ENCODE measurements at places on chromosomes 1 and 21.
A peak's percentile ranks its signal among the peaks of the same experiment; 100 is the strongest.

DNA sequence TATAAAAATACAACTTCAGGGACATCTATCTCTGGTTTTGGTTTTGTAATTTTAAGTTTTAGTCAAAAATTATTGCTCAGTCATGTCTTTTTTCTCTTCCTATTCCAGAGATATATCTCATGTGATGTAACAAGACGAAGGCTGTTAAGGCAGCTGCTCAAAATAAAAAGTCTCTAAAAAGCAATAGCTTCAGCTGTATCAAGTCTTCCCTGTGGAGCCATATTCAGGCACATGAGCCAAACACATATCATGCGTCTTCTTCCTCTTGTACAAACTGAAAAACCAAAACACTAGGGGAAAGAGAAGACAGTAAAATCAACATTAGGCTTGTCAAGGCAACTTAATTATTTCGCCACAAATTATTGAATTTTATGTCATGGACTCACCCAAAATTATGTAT is 240.7 kb downstream of the NRIP1 start:
- no peak for DNase-seq

GRCh38 chr21:28832013-28832714 is 160.5 kb downstream of the LTN1 start:
- DNase-seq: no peak

- DNase-seq: peak; percentile 69
Observed at GRCh38 chr1:12179111-12179519, 12.3 kb downstream of the TNFRSF1B start.

DNA sequence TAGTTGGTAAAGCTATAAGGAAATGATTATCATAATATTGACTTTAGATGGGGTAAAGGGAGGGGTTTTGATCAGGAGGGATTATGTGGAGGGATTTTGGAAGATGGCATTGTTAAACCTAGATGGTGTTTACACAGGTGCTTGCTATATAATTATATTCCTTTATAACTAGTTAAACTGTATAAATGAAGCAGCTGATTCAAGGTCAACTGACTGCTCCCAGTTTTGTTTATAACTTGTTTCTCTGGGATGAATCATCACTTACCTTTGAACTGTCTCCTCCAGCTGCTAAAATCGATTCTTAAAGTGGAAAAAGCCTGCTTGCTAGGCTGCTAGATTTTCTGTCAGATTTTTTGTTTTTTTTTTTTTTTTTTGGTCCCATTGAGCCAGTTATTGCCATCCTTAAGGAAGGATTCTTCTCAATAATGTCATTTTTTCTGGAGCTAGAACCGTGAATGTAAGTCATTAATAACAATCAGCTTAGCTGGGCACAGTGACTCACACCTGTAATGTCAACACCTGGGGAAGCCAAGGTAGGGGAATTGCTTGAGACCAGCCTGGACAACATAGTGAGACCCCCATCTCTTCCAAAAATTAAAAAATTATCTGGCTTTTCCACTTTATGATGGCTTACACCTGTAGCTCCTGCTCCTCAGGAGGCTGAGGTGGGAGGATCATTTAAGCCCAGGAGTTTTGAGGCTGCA is 153.2 kb downstream of the PIK3R3 start:
- no peak for DNase-seq

DNA sequence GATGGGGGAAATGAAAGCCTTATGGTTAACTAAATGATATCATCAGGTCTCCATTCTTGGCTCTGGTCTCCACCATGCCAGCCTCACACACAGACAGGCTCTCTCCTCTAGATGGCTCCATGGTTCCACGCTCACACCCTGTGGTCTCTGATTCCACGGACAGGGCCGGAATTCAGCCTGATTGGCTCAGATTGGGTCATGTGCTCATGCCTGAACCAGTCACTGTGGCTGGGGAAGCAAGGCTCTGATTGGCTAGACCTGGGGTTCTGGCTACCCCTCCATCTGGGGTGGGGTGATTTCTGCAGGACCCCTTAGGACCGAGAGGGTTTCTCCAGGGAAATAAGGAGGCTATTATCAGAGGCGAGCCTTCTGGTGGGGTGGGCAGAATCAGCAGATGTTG is 277.0 kb downstream of the PTPRU start:
- DNase-seq: peak; percentile 62

- no peak for DNase-seq
Observed at GRCh38 chr21:37433456-37433840, 66.9 kb downstream of the DYRK1A start.

- no peak for DNase-seq
Observed at GRCh38 chr1:63516629-63517028, 6.4 kb downstream of the ITGB3BP start.

DNA sequence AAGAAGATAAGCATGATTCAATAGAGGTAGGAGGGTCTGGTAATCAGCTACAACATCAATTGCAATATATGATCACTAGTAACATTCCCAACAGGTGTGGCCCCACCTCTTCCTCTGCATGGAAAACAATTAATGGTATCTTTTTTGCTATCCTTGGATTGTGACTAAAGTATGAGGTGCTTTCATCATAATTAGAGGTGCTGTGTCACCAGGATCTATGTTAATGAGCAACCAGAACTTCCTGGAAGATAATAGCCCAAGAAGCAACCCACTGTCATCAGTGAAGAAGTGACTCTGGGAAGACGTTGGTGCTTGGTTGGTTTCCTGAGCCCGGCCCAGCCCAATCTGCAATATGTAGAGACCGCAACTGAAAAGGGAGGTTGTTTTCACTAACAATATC is 167.2 kb downstream of the SETD4 start:
- no peak for DNase-seq

DNA sequence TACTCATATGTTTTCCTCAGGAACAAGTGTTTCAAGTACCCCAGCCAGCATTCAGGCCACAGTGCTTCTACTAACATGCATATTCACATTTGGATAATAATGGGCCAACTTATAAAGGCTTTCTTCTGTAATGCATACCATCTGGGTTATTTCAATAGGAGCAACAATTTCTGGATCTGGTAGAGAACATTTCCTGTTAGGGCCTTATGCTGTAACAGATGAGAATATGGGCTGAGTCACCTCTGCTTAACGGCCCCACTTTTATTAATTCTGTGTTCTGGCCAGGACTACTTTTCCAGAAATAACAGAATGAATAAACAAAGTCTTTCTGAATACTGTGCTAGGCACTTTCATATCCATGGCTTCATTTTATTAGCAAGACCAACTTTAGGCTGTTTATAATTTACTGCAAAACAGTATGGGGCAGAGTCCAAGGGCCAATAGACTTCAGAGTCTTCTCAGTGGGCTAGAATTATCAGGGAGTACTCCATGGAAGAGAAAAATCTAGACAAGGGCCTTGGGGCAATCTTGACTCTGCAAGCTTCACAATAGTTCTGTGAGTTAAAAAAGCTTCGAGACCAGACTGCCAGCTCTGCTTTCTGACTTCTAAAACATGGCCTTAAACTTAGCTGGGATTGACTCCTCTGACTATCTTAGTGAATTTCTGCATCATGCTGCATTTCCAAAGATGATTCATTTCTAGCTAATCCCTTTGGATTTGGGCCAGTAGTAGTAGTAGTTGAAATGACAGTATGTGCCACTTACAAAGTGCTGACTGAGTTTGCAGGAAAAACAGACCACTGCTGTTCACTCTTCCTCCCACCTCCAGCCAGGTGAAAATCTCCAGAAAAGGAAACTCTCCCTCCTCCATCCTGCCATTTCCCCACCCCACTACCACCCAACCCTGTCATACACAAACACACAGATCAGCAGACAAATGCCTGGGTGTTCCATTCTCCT is 8.2 kb upstream of the SSX2IP start:
- DNase-seq: peak; percentile 94

DNA sequence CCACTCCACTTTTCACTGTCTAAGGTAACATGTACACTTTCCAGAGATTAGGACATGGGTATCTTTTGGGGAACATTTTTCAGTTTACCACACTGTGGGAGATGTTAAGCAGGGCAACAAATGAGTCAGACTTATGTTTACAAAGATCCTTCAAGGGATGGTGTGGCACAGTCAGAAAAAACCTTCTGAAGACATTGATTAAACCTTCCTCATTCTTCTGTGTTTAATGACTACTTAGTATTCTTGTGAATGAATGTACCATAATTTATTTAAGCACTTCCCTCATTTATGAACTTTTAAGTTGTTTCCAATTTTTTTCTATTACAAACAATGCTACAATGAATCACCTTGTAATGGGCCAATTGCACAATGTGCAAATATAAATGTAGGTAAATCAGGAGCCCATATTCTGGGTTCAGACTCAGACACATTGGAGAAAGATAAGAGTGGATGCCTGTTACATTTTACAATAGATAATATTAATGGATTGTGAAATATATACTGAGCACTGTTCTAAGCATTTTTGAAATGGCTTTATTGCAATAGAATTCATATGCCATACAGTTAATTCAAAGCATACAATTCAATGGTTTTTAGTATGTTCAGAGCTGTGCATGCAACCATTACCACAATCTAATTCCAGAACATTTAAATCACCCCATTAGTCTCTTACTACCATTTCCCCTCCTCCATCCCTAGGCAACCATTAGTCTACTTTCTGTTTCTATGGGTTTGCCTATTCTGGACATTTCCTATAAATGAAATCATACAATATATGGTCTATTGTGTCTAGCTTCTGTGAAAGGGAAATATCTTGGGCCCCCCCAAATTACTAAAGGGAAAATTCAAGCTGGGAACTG is 1.9 kb upstream of the SFT2D2 start:
- peak; percentile 74 for DNase-seq

GRCh38 chr1:18950401-18951026 is 6.0 kb downstream of the IFFO2 start:
- DNase-seq: peak; percentile 53

DNA sequence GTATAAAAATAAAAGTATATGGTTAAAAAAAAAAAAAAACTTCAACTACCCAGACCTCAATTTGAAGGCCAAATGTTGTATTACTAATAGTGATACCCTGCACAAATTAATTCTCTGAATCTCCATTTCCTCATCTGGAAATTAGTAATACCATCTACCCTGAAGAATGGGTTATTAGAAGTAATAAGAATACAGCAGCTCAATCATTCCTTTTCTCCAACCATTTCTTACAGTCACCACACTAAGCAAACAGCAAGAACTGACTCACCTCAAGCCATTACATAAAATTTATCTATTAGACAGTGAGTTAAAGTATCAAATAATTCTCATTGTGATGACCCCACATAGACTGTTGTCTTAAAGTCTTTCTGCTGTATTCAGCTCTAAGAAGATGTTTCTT is 39.6 kb downstream of the RERE start:
- no peak for DNase-seq

DNA sequence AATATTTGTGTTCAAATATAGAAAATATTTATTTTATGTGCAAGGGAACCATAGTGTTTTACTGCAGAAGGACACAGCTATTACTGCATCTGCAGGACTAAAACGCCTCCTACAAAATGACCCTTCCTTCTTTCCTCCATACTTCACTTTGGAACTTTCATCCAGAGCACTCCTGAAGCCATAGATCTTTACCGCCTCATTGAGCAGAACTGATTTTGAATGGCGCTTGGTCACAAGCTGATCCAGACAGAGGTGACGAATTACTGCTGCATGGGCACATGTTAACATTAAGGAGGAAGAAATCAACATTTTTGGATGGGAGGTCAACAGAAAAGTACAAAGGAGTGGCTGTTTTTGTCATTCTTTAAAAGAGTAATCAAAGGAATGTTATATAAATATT is 931.6 kb downstream of the NCAM2 start:
- DNase-seq: no peak

DNA sequence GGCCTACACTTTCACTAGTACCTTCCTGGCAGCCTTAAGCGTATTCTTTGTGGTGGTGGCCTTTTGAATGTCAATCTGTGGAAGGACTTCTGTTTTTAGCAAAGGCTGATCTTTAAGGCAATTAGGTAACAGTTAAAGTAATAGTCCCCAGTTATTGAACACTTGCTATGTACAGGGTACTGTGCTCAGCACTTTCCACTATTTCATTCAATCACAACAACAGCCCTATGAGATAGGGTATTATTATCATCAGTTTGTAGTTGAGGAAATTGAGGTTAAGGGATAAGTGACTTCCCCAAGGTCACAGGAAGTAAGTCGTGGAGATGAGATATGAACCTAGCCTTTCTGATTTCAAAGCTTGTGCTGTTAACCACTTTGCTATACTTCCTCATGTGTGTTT is 185.7 kb downstream of the ST6GALNAC3 start:
- no peak for DNase-seq

DNA sequence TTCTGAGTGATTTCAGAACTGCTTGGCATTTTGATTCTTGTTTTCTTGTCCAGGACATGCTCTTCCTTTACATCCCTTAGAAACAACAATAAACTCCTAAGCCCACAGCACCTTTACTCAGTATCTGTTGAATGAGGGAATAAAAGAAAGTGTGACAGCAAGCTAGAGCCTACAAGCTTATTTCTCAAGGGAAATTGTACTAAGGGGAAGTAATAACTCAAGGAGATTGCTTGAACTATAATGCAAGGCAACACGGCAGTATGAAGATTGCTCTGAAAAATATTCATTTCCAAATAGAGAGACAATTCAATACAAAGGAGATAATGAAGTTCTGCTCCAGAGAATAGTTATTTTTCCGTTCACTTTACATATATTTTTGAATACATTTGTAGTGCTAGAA is 6.5 kb downstream of the OR6P1 start:
- no peak for DNase-seq

GRCh38 chr1:43952731-43953346 is 6.1 kb downstream of the IPO13 start:
- no peak for DNase-seq

- peak; percentile 92 for DNase-seq
Observed at GRCh38 chr1:223230161-223230881, 87.3 kb upstream of the TLR5 start.

GRCh38 chr21:16108561-16109075 is 378.8 kb downstream of the USP25 start:
- DNase-seq: no peak

DNA sequence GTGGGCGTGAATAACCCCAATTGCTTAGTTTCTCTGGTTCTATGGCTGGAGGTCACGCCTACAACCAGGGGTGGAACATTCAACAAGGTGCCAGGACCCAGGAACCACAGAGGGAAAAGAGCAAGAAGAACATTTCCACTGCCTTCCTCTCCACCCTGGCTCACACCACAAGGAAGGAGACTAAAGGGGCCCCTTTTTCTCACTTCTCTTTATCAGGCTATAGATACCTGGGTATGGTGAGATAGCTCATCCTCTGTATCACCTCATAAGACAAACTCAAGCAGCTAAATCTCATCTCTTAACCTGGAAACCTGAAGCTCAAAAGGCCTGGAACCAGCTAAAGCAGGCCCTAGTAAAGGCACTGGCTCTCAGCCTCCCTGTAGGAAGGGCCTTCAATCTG is 438.8 kb upstream of the OLFM3 start:
- DNase-seq: no peak

- DNase-seq: peak; percentile 44
Observed at GRCh38 chr1:193763266-193763665, 576.9 kb upstream of the B3GALT2 start.

Data from fibroblast of skin of right quadriceps (primary cell).